ENCODE measurements at places on chromosomes 2 and 18. TPM values are rescaled to one million over a fixed set of nuclear protein-coding genes. Genes with fewer than 3 reads are reported as not detected.

GRCh38 chr2:36525245-36525644 lies 72.7 kb downstream of the FEZ2 start:
- H3K4me3 ChIP-seq: no peak overlapping the region
- H3K36me3 ChIP-seq: no peaks in the 10 kb centered on the region
- no peak overlapping the region for H3K27ac ChIP-seq
- no peak for DNase-seq

DNA sequence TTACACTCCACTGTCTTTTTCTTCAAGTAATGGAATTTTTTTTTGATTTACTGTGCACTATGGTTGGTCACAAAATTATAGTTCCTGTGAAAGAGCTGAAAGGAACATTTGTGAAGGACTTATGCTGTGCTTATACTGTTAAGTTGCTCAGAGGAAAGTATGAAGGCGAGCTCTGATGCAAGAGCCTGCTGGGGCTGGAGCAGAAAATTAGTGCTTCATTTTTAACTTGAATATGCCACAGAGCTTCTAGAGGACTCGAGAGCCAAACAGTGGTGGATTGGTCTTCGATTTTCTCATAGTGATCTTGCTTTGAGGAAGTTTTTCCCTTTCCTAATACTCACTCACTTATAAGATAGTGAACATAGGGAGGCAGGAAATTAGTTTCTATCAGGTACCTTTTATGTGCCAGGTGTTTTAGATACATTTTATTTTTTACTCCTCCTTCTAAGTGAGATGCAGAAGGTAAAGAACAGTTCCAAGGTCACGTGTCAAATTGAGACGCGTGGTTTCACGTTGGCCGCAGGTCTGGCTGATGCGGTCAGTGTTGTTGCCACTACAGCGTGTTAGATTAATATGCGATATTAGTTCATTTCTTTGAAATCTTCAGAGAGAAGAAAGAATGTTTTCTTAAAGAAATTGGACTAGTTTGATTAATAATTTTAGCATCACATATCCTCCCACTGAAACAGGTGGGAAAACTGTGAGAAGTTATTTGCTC lies 20.2 kb downstream of the GATA6 start:
- no peak overlapping the region for H3K27ac ChIP-seq
- H3K4me1 ChIP-seq: no peaks in the 10 kb centered on the region
- no peaks in the 10 kb centered on the region for H3K36me3 ChIP-seq
- no peaks in the 10 kb centered on the region for H3K27me3 ChIP-seq

Gene DYNAP
- total RNA-seq: not detected

GRCh38 chr18:22939649-22940048 lies 6.5 kb downstream of the RBBP8 start:
- no peak overlapping the region for H3K4me3 ChIP-seq
- no peak overlapping the region for H3K27ac ChIP-seq
- DNase-seq: no peak
- peaks cover 20% of the 10 kb centered on the region for H3K4me1 ChIP-seq
- no peaks in the 10 kb centered on the region for H3K27me3 ChIP-seq
- H3K36me3 ChIP-seq: peaks cover 3% of the 10 kb centered on the region

DNA sequence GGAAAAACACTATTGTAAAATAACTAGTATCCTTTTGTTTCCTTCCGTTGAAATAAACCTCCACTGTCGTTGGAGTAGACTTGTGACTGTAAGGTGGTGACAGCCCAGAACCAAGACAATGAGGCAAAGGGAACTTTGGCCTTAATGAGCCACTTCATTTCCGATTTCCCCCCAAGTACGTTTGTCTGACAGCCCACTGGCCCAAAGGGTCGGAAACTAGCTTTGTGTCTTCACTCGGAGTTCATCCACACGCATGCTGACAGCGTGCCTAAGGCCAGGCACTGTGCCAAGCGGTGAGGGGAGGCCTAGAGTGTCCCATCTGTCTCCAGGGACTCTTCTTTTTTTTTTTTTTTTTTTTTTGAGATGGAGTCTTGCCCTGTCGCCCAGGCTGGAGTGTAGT lies 21.0 kb downstream of the HJURP start:
- no peak for DNase-seq
- H3K4me1 ChIP-seq: peaks cover 5% of the 10 kb centered on the region
- H3K27me3 ChIP-seq: no peaks in the 10 kb centered on the region

GRCh38 chr18:33470216-33470615 lies 29.7 kb upstream of the CCDC178 start:
- no peak overlapping the region for H3K4me3 ChIP-seq
- H3K27ac ChIP-seq: no peak overlapping the region
- no peaks in the 10 kb centered on the region for H3K27me3 ChIP-seq
- H3K4me1 ChIP-seq: no peaks in the 10 kb centered on the region

Gene POTEJ
- not detected for total RNA-seq

Gene NPPC
- 0.58 TPM for total RNA-seq

DNA sequence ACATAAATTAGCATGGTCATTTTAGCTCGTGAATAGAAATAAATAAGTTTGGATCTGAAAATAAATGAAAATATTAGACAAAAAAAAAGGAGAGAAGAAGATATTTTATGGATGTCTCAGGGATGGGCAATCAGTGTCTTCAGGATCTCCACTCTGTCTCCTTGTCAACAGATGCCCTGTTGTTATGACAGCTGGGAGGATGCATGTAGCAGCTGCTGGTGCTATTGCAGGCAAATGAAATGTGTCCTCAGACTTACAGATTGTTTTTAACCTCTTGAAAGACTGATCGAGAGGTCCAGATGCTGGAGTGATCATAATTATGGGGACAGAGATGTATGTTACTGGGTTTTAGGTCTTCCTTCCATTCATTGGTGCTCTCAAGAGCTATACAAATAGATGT lies 24.7 kb upstream of the ARL4C start:
- no peaks in the 10 kb centered on the region for H3K36me3 ChIP-seq
- no peaks in the 10 kb centered on the region for H3K27me3 ChIP-seq
- H3K27ac ChIP-seq: no peak overlapping the region
- no peak for DNase-seq
- no peak overlapping the region for H3K4me3 ChIP-seq
- H3K4me1 ChIP-seq: no peaks in the 10 kb centered on the region

DNA sequence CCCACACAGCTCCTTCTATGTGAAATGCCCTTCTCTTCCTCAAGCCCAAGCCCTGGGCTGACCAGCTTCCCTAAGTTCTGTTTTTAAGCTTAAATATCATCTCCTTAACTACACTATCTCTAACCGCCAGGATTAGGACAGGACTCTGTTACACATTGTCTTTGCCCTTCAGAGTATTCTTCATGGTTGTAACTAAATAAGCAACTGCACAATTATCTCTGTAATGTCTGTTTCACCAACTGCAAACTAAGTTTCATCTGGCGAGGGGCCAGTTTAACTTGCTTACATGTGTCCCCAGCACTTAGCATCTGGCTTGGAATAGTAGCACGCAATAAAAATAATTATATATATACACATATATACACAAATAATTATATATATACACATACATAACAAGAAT lies 1.1 kb upstream of the ERMN start:
- H3K27me3 ChIP-seq: no peaks in the 10 kb centered on the region
- DNase-seq: no peak
- no peaks in the 10 kb centered on the region for H3K36me3 ChIP-seq

Gene SKOR2
- 0.30 TPM for total RNA-seq

Data from activated T-cell treated with anti-CD3 and anti-CD28 coated beads, Interleukin-2, amount 50 U/mL, for 72 hours (primary cell).